ENCODE measurements at places on chromosomes 6 and 20.

- no peak for DNase-seq
These were observed 204.3 kb downstream of the TFAP2C start for GRCh38 chr20:56833427-56833826.

GRCh38 chr6:68649669-68650068 is 14.6 kb downstream of the ADGRB3 start:
- DNase-seq, result no peak

DNA sequence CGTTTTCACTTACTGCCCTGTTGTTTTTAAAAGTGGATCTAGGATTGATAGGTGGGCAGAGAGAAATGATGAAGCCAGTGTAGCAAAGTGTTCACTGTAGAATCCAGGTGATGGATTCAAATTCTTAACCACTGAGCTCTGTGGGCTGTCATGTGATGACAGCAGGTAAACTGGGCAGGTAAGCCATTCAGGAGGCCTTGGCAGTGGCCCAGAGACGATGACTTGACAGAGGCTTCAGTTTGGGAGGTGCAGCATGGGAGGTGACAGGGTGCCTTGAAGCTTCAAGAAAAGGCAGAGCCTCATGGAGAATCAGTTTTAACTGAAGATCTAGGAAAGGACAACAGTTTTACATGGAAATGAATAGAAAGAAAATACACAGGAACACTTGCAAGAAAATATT is 2.0 kb downstream of the NAA20 start:
- DNase-seq, result no peak

- no peak for DNase-seq
These were observed 38.2 kb upstream of the CTAGE9 start for GRCh38 chr6:131749023-131749422.

- no peak for DNase-seq
These were observed 36.9 kb downstream of the CDK19 start for GRCh38 chr6:110778333-110778732.

- DNase-seq, result peak; percentile 69
These were observed 23.4 kb downstream of the FAM217A start for GRCh38 chr6:4055420-4056041.

- DNase-seq, result no peak
These were observed 26.0 kb upstream of the PCMTD2 start for GRCh38 chr20:64229507-64230061.

GRCh38 chr6:106360989-106361430 is 493 bp downstream of the CRYBG1 start:
- no peak for DNase-seq

Data from skin of body (tissue), 3 donors.